ENCODE measurements at places on chromosomes 6 and 20.

DNA sequence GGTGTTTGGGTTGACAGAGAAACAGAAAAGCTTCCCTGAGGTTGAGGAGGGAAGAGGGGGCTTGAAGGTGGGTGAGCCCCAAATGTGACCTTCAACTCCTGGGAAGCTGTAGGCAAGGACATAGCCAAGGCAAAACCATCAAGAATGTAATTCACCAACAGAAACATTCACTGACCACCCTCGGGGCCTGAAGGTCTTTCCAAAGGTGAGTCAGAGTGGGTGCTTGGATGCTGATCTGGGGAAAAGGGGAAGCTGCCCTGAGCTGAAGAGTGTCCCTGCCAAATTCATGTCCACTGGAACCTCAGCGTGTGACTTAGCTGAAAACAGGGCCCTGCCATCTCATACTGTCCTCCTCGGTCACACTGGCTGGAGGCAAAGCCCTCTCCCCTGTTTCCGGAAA is 234.2 kb upstream of the SULF2 start:
- DNase-seq: no peak

GRCh38 chr6:42988486-42989020 is 4.2 kb downstream of the PPP2R5D start:
- no peak for DNase-seq

DNA sequence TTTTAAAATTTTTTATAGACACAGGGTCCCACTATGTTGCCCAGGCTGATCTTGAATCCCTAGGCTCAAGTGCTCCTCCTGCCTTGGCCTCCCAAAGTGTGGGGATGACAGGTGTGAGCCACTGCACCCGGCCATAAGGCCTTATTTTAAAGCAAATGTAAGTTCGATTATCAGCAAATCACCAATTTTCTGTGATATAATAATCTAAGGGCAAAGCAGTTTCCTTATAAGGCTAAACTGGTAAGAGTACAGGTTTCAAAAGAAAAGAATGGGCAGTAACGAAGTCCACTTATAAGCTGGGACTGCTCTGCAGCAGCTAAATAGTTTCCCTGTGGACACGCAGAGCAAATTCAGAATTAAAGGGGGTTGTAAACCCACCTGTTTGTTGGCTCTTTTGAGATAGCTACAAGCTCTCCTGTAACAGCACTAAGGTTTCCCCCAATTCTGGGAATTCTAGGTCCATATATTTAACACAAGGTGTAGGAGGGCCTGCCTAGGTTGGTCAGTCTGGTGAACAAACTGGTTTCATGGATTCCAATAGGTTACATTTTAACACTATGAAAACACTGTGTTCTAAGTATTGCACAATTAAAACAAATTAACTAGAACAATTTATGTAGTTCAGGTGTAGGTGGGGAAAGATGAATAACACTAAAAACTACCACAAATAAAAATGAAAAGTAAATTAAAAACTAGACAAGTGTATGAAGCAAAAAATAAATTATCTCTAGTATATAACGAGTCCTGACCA is 26.3 kb downstream of the LHFPL5 start:
- DNase-seq: no peak

- DNase-seq: no peak
Measured at GRCh38 chr6:81743649-81744048, 8.8 kb downstream of the TENT5A start.

DNA sequence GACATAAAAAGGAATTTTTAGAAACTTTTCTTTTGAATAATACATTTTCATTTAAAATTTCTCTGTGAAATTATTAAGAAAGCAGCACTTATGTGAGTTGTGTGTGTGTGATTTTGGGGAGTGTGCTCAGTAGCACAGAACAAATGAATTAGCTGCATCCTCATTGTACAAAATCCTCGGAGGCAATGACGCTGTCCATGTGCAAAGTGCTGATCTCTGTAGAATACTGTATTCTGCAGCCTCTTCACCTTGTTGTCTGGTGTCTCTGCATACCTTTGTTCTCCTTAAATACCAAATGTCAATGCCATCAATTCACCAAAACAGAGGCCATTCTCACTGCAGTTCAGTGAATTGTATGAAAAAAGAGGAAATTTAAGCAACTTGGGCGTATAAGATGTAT is 838.4 kb downstream of the QKI start:
- DNase-seq: no peak

DNA sequence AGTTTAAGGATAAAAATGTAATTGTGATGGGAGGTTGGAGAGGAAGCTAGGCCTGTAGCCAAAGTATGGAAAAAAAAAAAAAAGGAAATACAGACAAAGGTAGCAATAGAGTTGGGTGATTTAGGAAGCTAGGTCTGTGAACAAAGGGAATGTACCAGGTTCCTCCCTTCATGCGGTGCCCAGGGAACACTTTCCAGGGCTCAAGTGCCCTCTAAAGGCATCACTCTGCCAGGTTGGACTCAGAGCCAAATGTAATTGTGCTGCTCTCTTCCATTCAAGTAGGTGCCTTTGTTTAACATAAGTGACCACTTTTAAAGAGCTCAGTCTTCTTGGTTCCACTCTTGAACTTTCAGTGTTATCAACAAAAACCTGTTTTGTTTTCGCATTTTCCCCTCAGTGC is 159.7 kb upstream of the AHI1 start:
- no peak for DNase-seq

- no peak for DNase-seq
Measured at GRCh38 chr6:25927756-25928216, 2.7 kb downstream of the SLC17A2 start.

Measured in HuH-7.5 (cell line).